ENCODE measurements at places on chromosomes 11 and 22.

GRCh38 chr22:38304526-38304925 is 12.7 kb downstream of the CSNK1E start:
- DNase-seq: no peak

GRCh38 chr11:91163619-91164451 is 941.0 kb upstream of the CHORDC1 start:
- DNase-seq: no peak

DNA sequence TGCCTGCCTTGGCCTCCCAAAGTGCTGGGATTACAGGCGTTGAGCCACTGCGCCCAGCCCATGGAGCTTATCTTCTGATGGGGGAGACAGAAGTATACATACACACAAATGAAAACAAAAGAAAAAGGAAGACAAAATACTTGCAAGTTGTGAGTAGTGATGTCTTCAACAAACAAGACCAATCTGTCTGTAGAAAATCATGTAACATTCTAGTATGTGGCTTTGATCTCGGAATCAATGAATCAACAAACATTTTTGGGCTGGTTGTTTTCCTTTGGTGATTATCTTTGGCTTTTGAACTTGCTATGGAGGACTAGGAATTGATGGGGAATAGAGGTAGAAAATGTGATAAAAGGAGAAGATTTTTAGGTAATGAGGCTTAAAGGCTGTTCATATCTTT is 3.4 kb upstream of the CTNND1 start:
- no peak for DNase-seq

DNA sequence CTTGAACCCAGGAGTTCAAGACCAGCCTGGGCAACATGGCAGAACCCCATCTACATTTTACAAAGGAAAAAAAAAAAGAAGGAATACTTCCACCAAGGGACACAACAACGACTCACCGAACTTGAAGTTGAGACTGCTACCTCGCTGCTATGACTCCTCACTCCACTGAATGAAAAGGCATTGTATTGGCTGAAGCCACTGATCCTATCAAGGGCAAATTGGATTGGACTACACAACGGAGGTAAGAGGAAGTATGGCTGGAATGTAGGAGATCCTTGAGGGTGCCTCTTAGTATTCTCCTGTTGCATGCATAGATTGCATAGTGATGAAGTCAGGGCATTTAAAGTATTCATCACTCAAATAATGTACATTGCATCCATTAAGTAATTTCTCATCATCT is 97.9 kb downstream of the CWF19L2 start:
- DNase-seq: no peak

DNA sequence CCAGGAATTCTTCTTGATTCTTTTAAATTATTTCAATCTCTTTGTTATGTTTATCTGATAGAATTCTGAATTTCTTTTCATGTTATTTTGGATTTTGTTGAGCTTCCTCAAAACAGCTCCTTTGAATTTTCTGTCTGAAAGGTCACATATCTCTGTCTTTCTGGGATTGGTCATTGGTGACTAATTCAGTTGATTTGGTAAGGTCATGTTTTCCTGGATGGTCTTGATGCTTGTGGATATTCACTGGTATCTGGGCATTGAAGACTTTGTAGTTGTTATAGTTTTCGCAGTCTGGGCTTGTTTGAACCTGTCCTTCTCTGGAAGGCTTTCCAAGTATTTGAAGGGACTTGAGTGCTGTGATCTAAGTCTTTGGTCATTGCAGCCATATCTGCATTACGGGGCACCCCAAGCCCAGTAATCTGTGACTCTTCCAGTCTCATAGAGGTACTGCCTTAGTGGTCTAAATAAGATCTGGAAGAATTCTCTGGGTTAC is 18.9 kb upstream of the INSC start:
- no peak for DNase-seq

DNA sequence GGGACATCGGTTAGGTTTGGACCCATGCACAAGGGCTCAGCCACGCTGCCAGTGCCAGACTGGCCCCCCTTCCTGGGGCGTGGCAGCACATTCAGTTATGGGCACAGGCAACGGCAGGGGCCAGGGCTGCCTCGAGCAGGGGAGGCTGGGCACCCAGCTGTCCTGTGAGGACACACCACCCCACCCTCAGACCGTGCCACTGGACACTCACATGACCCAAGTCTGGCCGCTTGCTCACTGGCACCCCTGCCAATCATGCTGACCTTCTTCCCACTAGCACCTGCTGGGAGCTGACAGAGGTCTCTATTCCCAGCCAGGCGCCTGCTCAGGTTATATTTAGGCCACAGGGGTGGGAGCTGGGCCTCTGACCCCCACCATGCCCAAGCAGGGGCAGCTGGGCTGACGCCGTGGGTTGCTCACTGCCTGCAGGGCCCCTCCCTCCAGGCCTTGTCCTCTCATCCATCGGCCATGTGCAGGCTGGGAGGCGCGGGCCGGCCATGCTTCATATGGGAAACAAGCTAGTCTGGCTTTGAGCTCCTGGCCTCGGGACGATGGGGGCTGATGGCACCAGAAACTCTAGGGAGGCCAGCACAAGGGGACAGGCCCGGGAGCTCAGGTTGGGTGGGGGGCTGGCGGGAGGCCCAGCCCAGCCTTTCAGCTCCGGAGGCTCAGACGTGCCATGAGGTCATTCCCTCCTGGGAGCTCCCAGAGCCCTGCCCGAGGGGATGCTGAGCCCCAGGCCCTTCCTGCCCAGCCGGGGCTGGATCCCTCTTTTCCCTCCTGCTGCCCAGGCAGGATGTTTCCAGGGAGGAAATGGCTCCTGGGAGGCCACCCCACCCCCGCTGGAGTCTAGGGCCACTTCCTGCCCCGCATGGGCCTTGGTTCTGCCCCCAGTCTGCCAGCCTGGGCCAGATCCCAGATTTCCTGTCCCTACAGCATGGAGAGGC is 15.2 kb upstream of the TBX1 start:
- DNase-seq: no peak

- DNase-seq: no peak
These were observed at the start of gene OR5M10 for GRCh38 chr11:56577621-56578020. OR5M10 (minus strand) TSS chr11:56577721; CDS start chr11:56577721, 0 bp downstream.

DNA sequence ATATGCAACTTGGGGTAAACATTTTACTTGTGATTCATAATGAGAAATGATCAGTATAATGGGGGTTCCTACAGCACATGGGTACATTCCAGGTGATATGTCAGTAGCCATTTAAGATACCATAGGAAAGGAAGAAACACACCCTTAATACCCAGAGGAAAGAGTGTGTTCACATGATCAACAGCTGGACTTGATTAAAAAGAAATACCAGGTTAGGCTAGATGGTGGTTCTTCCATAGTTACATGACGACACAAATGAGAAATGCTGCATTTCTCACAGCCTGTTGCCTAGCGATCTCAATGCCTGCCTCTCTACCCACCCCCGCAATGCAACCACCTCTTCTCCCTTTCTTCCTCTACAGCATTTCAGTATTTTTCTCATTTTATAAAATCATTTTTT is 96.8 kb downstream of the TTC28 start:
- DNase-seq: no peak

DNA sequence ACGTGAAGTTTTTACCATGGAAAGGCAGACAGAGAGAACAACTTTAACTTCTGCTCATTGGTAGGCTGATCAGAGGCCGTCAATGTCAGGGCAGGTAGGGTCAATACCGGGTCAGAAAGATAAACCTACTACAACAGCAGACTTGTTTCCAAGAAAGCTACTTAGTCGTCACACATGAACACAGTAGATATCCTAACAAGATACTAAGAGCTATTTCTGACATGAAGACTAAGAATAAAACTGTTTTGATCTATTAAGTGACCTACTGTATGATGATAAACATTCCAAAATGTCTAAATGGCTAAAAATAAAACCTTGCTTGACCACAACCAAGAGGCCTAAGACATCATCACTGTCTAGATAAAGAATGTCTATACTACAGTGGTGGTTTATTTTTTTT is 231.3 kb downstream of the CADM1 start:
- DNase-seq: no peak

GRCh38 chr11:95505927-95506426 is 275.0 kb upstream of the SESN3 start:
- DNase-seq: no peak

- DNase-seq: no peak
These were observed 197.8 kb downstream of the MN1 start for GRCh38 chr22:27603800-27604144.

- DNase-seq: no peak
These were observed 7.3 kb downstream of the CCDC117 start for GRCh38 chr22:28779833-28780232.

DNA sequence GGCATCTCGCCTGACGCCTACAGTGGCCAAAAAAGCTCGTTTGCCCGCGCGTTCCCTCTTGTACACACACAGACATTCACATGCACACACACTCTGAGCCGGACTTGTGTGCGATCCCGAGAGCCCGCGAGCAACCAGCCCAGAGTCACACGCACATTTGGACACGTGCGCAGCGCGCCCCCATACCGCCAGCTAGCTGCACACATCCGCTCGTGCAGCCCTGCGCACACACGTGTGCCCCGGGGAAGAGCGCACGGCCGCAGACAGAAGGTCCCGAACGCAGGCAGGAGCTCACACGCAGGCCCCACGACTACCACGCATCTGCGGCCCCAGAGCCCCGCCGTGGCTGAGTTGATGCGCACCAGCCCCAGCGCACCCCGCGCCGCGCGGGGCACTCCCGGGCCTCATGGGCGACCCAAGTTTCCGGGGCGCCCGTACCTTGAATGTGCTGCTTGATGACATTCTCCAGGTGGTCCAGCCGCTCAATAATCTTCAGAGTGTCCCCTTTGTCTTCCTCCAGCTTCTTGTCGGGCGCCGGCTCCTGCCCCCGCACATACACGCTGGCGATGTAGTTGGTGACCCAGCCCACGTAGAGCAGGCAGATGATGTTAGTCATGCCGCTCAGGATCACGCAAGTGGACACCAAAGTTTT is 758 bp downstream of the GALNT18 start:
- DNase-seq: no peak

DNA sequence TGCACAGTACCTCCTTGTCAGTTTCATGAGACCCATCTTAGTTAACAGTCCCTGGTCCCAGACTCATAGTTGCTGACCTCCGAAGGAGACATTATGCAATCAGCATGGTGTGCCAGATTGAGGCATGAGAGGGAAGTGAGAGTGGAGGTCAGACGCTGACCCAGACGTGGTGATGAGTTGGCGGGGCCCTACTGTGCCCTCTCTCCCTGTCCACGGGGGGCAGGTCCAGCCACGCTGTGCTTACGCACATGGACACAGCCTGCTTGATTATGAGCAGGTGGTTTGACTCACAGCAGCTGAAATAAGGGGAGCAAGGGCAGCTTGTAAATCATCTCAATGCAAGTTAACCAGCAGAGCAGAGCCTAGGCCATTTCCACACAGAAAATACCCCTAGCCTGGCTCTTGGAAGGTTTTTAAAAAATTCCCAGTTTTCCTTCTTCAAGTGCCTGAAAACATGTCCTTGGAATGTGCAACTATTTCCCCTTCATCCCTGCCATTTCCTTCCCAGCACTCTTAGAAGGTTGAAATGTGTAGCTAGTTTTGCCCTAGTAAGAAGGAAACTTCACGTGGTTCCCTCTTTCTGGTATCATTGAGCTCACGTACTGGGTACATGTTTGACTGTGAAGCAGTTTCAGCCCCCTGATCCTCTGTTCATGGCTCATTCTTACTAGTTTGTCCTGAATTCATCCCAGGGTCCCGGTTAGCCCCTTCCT is 122.6 kb upstream of the SORL1-AS1 start:
- no peak for DNase-seq
